GM19239 (cell line): ENCODE measurements at places on chromosomes 4 and X.
A peak's percentile ranks its signal among the peaks of the same experiment; 100 is the strongest.

- no peak for DNase-seq
Measured at GRCh38 chr4:75135068-75135825, 202.3 kb downstream of the PARM1 start.

DNA sequence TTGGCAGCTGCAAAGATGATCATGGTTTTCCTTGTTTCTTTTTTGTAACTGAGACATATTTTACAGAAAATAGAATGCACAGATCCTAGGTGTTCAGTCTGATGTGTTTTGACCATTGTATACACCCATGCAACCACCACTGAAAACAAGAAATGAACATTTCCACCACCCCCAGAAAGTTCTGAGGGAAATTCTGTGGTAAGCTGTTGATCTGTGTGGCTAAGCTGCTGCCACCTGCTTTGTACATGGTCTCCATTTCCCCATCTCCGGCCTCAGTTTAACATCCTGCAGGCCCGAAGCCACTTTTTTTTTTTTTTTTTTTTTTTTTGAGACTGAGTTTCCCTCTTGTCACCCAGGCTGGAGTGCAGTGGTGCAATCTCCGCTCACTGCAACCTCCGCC, 65.3 kb downstream of the NYX start:
- peak; percentile 27 for DNase-seq

- DNase-seq = no peak
Measured at GRCh38 chr4:142547974-142548373, 298.1 kb downstream of the INPP4B start.

- no peak for DNase-seq
Measured at GRCh38 chrX:1472975-1473374, 20.3 kb upstream of the ASMTL start.

- no peak for DNase-seq
Measured at GRCh38 chrX:123731987-123732669, 724 bp downstream of the THOC2 start.

- no peak for DNase-seq
Measured at GRCh38 chr4:145939441-145939750, 773 bp upstream of the ZNF827 start.

DNA sequence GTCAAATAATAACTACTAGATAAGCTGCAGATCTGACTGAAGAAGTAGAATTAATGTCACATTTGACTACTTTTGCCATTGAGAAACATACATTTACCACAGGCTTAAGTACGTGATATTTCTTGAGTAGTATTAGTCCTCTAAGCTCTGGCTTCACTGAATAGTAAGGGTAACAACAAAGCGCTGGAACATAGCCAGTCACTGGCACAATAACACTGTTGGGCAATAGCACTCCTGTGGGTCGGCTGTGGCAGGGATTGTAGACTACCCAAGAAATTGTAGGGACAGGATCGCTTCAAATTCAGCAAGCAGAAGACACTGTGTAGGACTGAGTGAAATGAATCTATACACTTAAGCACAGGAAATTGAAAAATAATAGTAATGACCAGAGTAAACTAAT, 27.1 kb upstream of the IL15 start:
- no peak for DNase-seq

DNA sequence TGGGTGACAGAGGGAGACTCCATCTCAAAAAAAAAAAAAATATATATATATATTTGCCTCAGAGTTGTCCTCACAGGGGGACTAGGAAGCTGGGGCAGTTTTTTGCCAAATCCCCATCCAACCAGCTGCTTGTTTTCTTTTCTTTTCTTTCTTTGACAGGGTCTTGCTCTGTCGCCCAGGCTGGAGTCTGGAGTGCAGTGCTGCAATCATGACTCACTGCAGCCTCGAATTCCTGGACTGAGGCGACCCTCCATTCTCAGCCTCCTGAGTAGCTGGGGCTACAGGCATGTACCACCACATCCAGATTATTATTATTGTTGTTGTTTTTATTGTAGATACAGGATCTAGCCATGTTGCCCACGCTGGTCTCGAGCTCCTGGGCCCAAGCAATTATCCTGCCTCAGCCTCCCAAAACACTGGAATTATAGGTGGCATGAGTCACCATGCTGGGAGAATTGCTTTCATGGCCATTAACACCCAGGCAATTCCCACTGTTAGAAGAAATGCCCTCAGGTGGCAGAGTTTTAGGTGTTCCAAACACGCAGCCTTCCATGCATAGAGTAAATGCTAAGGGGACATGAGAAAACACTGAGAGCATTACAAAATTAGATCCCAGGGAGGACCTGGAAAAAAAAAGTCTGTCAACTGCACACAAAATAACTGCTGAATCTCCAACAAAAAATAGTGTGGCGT, 98.0 kb downstream of the ARHGAP6 start:
- no peak for DNase-seq

DNA sequence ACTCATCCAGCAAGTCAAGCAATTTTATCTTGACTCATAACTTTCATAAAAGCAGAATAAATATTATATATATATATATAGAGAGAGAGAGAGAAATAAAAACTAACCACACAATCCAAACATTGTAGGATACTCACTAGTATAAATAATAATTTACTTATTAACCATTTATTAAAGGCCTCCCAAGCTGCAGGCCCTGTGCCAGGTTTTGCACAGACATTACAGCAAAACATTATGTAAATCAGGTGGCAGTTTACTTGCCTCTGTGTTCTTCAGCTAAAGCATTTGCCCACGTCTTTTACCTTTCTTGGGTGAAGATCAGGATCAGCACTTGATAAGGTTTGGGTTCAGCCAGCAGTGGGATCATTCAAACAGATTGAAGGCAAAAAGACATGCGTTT, 75.6 kb downstream of the CLDN22 start:
- no peak for DNase-seq

DNA sequence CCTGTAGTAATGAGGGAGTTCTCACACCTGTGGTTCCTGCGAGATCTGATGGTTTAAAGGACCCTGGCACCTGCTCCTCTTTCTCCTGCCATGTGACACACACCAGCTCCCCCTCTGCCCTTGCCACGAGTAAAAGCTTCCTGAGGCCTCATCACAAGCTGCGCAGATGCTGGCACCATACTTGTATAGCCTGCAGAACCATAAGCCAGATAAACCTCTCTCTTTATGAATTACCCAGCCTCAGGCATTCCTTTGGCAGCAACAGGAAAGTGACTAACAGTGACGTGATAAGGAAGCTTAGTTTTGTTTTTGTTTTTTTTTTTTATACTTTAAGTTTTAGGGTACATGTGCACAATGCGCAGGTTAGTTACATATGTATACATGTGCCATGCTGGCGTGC, 130.9 kb downstream of the AFAP1 start:
- DNase-seq = no peak

DNA sequence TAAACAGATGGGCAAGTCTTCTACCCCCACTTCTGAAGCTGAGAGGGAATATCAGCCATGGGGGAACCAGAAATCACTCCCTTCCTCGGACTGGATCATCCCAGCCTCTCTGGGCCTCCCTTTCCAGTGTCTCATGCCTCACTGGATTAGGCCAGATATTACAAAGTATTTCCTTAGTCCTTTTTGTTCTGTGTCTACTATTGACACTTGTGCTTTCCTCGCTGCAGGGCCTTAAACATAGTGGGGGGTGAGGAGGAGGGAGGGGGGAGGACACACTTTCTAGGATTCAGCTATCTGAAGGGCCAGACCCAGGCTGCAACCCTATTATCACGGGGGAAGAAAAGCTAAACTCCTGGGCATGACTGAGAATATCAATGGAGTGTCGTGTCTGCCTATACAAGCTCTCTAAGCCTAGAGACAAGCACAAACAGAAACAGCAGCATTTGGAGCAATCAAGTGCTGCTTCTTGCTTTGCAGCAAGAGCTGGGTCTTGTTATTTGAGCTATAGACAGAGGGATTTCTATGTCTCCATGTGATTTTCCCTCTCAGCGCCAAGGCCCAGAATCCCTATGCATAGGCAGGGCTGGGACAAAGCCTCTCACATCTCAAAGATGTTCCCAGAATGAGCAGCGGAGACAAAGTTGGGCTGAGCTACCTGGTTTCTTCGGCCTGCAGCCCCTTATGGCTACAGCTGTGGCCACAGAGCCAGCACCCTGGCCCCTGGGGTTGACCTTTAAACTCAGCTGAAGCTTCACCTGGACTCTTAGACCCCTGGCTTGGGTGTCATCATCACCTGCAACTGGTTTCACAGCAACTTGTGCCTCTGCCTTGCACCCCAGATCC, 20.2 kb downstream of the PJA1 start:
- no peak for DNase-seq

DNA sequence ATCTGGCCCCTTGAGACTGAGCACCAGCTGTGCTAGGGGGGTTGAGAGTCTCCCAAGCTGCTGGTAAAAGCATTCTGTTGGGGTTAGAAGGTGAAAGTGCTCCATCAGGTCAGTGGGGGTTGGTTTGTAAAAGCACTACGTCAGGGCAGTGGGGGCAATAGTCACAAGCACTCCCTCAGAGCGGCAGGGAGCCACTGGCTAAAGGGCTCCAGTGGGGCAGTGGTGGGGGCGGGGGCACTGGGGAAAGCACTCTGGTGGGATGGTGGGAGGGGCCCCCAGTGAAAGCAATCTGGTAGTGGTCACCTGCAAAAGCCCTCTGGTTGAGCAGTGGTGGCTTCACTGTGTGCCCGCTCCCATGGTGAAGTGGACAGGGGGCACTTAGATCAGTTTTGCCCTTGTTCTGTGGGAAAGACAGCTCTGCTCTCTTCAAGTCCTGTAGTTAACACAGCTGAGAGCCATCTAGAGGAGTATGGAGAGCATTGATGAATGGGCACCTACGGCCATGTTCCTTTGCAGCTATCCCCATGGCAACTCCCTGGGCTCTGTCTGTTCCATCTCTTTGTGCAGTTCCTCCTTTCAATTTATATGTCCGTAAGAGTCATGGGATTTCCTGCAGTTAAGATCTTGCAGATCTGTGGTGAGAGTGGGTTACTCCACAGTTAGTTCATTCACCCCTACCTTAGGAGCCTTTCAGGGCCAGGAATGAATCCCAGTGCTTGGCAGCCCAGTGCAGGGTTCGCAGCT, 106.4 kb downstream of the SH3BGRL start:
- DNase-seq = no peak

- DNase-seq = no peak
Measured at GRCh38 chr4:24209906-24210305, 320.1 kb upstream of the PPARGC1A start.

- DNase-seq = peak; percentile 8
Measured at GRCh38 chrX:30971774-30972603, 82.9 kb upstream of the TAB3 start.

- no peak for DNase-seq
Measured at GRCh38 chrX:14963447-14964236, 90.4 kb downstream of the MOSPD2 start.

- peak; percentile 70 for DNase-seq
Measured at GRCh38 chr4:189940178-189941004, at the start of gene FRG1. FRG1 (plus strand) TSS chr4:189940872; CDS start chr4:189941010, 138 bp downstream.

DNA sequence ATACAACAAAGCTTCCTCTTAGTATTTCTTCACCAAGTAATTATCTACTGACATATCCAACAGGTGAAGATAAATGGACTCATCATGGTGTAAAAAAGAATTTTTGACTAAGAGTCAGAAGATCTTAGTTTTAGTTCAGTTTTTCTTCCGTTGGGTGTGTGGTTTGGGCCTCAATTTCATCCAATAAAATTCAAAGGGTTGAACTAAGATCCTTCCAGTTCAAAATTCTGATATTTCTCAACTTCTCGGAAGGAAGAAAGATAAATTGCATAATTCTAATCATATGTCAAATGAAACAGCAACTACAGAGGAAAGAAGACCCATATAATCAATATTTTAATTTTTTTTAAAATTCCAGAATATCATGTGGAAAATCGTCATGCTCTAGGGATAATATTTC, 192.7 kb downstream of the SPRY1 start:
- DNase-seq = no peak

GRCh38 chr4:156643826-156644225, 327.8 kb downstream of the PDGFC start:
- no peak for DNase-seq

DNA sequence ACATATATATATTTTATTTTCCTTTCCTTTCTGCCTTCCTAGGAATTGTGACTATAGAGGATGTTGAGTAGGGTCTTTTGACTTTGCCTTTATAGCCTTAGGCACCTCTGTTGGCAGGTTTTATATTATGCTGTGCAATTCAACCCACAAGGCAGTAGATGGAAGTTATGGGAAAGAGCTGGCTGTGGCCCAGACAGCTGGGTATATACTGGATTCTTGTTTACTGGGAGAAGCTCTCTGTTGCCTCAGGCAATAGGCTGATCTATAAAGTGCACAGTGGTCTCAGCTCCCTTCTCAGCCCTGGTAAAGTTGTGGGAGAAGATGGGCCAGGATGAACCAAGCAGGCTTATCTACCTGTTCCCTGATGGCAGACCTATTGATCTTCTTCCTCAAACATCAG, 342.0 kb downstream of the GBA3 start:
- no peak for DNase-seq

DNA sequence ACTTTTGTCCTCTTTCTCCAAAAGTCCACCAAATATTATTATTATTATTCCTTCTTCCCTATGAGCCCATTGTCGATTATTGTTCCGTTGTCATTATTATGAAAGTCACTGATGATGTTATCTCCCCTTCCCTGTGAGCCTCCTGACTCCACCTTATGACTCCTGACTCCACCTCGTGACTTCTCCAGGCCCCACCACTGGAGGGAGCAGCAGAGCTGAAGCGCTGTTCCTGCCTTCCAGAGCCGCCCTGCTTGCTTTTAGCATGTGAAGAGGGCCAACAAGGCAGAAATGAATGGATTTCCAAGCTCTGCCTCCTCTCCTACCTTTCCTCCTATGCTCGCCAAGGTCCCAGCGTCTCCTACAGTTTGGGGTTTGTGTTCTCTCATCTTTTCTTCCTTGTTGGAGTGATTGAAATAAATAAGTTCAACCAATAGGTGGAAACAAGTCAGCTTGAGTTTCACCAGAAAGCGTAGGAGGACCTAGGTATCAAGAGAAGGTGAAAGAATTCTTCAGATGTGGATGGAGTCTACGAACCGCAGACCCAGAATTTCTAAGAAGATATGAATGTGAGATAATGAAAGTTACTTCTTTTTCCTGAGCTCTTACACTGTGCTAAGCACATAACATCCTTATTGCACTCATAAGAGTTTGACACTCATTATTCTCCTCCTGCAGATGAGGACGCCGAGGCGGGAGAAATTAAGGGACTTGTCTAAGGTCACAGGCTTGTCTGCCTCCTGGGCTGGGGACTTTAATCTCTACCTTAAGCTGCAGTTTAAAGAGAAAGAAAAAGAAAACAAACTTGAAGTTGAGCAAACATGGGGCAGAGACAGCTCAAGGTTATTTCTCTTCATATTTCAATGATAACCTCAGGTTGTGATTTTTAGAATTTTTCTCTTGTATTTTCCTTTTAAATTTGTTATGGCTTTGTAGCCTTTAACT, 26.1 kb downstream of the IGSF1 start:
- no peak for DNase-seq

- no peak for DNase-seq
Measured at GRCh38 chr4:39066371-39066770, 4.3 kb downstream of the KLHL5 start.
